Hematopoietic multipotent progenitor cell treated with erythropoietin and hydrocortisone succinate and interleukin-3 and kit ligand, for 6 days (in vitro differentiated cells): ENCODE measurements at places on chromosomes 6 and 20.
A peak's percentile ranks its signal among the peaks of the same experiment; 100 is the strongest.

GRCh38 chr20:40749985-40750506 is 61.0 kb upstream of the MAFB start:
- DNase-seq = no peak

DNA sequence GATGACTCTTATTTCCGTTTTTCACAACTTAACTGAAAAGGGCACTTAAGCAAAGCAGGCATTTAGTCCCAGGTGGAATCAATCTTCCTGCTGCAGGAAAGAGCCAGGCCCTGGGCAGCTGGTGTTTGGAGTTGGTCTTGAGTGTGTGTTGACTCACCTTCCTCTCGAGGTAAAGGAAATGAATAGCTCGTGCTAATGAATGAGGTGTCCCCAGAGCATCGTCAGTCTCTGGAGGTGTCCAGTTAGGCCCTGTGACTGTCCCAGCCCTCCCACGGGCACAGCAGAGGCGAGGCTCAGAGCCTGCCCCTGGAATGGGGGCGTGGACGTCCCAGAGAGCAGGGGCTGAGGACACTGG is 277.7 kb downstream of the NRN1 start:
- no peak for DNase-seq

DNA sequence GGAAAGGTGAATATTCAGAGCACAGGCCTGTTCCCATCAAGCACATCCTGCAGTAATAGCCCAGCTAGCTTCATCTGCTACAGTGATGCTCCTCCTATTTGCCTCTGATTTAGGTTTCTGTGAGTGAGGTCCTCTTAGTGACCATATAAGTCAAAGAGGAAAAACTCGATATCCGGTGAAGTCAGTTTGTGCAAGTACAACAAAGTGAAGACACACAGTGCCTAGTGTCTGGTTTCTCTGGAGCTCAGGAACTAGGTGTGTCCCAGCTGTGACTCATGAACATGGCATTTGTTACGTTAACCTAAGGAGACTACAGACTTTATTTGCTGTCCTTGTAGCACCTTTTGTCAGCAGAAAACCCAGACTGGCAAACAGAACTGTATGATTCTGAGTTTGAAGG is 33.9 kb downstream of the EDN1 start:
- no peak for DNase-seq

- peak; percentile 91 for DNase-seq
Measured at GRCh38 chr6:141483598-141484061, 649.1 kb upstream of the GJE1 start.

DNA sequence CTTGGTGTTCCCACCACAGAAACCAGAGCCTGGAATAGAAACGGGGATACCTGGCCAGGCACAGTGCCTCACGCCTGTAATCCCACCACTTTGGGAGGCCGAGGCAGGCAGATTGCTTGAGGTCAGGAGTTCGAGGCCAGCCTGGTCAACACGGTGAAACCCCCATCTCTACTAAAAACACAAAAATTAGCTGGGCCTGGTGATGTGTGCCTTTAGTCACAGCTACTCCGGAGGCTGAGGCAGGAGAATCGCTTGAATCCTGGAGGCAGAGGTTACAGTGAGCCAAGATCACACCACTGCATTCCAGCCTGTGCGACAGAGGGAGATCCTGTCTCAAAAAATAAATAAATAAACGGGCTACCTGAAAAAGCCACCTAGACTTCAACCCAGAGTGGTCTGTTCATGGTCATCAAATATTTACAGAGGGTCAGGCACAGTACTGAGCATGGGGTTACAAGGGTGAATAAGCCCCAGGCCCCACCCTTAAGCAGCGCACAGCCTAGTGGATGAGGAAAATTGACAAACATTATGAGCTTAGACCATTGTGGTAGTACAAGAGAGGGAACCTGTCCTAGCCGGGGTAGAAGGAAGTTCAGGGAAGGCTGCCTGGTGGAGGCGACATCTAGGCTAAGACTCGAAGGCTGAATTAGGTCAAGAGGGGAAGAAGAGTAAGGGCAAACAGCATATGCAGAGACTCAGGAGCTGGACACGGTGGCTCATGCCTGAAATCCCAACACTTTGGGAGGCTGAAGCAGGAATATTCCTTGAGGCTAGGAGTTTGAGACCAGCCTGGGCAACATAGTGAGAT is 7.2 kb upstream of the PCIF1 start:
- DNase-seq = no peak

DNA sequence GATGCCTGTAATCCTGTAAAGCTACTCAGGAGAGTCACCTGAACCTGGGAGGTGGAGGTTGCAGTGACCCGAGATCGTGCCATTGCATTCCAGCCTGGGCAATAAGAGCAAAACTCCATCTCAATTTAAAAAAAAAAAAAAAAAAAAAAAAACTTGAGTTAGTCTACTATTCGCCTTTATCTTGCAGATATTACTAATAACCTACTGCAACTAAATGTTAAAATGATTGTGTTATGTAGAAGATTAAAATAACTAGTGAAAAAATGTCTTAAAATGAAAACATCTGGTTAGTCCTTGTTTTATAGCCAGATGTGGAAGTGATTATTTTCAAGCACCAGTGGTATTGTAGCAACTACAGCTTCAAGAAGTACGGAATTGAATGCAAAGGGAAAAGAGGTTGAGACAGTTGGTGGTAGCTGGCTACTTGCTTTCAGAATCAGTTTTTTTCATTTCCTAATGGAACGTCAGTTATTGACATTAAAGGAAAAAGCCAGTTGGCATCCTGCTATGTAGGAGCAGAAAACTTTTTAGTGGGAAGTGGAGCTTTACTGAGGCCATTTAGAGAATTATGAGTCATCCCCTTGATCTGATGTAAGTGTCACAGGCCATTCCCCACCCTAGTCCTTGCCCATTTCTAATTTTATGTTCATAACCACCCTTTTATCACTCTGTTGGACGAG is 43.8 kb upstream of the DYNLRB1 start:
- peak; percentile 60 for DNase-seq

GRCh38 chr6:11011787-11012234 is 32.3 kb downstream of the ELOVL2 start:
- DNase-seq = peak; percentile 9

DNA sequence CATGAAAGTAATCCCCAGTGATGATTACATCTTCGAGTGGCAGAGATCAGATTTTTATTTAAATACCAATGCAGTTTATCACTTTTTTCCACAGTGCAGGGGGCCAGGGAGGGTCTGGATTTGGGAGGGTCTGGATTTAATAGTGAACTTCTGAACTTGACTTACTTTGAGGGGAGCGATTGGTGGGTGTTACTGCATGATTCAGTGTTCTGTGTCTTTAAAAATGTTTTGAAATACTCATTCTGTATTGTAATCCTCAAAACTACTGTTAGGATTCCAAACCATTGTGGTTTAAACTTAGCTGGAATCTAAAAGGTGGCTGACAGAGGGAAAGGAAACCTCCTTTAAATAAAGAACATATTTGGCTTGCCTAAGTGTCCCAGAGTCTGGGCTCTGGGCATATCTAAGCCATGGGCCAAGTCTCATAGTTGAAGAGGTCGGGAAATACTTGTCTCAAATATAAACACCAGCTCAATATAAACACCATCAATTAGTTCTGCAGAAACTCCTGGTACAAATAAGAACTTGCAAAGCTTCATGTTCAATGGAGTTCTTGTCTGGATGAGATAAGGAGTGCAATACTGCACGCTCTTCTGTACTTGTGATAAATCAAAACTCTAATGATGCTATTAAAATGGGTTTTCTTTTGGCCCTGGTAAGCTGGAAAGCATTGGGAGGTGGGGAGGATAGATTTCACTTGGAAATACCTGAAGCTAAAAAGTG is 14.4 kb downstream of the JARID2 start:
- no peak for DNase-seq

DNA sequence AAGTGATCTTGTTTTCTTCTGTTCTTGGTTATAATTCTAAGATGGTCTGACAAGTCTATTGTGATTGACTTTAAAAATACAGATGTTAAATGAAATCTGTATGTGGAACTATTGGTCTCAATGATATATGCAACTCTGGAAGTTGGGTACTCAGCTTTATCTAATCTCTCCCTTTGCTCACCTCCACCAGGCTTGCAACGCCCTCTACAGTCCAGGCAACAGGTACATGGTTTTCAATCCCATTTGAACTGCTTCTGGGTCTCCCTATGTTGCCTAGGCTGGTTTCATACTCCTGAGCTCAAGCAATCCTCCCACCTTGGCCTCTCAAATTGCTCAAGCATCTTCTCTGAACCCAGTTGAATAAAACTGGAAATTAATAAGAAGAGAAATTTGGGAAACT is 25.6 kb upstream of the HLA-DQB1 start:
- peak; percentile 54 for DNase-seq

- no peak for DNase-seq
Measured at GRCh38 chr6:129641344-129641743, 68.6 kb downstream of the ARHGAP18 start.

- no peak for DNase-seq
Measured at GRCh38 chr20:9523636-9524035, 9.2 kb downstream of the LAMP5 start.

DNA sequence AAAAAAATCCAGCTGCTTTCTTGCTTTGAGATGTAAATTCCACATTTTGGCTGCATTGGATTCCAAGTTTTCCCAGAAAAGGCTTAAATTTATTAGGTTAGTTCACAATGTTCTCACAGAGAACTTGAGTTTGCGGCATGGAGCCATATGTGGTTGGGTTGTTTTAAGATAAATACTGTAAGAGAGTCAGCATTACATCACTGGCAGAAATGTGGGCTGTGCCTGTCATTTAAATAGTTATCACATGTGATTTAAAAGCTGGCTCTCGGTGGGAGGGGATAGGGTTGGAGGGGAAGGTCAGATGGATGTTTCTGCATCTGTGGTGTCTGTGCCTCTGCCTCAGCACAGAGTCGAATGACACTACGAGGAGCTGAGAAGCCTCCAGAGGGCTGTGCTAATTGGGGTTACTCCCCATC is 73.8 kb upstream of the SCP2D1 start:
- DNase-seq = no peak

DNA sequence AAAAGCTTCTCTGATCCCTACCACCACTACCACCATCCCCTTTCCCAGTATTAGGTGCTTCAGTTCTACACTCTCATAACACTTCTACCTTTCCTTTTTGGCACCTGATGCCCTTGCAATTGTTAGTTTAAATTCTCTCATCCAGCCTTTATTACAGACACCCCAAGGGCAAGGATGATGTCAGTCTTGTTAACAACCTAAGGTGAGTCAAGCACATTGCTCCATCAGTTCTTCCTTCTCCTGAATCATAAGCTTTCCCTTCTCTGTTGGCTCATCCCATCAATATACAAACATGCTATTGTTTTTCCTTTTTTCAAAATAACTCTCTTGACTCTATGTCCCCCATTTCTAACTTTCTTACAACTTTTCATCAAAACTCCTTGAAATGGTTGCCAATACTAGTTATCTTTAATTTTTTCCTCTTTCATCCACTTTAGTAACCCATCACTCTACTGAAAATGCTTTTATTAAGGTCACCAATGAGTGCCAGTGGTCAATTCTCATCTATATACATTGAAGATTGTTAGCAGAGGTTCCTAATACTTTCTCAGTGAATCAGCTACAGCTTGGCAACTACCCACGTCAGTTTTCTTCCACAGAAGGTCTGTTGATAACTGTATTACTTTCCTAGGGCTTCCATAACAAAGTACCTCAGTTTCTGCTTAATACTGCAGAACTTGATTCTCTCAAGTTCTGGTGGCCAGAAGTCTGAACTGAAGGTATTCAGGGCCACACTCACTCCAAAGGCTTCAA is 97.1 kb upstream of the FLRT3 start:
- no peak for DNase-seq

GRCh38 chr6:156857573-156857972 is 80.4 kb downstream of the ARID1B start:
- DNase-seq = no peak

GRCh38 chr6:56914798-56915658 is 39.9 kb upstream of the BEND6 start:
- DNase-seq = peak; percentile 68

DNA sequence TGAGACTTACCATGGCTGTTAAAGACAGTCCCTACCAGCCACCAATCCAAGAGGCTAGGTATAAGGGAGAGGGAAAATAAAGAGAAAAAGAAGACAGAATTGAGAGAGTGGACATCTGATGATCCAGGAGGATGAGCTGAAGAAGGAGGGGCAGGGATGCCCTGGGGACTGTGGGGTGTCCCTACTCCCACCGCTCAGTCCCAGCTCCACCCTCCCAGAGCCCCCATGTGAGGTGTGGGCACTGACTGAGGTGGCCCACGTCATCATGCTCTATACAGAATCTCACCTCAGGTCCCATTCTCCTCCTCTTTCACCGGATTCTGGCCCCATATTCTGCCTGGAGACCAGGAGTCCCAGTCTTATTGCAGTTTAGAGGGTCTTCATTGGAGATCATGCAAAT is 135.7 kb downstream of the KLHL32 start:
- DNase-seq = no peak

DNA sequence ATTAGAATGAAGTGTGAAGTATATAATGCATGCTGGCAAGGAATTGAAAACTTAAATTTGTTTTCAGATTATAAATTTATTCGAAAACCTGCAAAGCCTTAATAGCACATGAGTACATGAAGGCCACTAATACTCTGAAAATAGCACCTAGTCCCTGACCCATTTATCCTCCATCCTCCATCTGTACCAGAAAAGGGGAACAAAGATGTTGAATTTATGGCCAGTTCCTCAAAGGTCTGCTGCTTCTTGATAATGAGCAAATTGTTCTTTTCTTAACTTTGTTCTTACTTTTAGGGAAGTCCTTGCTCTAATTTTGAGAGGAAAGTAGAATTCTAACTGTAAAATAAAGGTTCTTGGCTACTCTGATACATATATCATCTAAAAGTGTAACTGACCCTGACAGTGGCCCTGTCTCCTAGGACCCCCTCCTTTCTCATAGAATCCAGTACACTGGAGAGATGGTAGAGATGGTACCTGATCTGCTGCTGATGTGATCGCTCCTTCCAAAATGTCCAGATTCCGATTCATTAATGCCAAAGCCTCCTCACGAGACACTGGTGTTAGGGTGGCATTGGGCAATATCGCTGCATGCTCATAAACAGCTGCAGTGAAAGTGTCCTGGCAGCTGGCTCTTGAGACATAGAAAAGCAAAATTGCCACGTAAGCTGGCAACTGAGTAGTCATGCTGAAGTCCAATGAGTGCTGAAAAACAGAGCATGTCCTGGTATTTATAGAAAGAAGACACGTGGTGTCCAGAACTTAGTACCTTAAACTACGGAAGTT is at the start of gene VNN1:
Gene VNN1, minus strand, starts transcription at position 704 of the 783 bp plus-strand sequence. Its CDS starts 20 bp downstream, at position 684.
- DNase-seq = peak; percentile 69

DNA sequence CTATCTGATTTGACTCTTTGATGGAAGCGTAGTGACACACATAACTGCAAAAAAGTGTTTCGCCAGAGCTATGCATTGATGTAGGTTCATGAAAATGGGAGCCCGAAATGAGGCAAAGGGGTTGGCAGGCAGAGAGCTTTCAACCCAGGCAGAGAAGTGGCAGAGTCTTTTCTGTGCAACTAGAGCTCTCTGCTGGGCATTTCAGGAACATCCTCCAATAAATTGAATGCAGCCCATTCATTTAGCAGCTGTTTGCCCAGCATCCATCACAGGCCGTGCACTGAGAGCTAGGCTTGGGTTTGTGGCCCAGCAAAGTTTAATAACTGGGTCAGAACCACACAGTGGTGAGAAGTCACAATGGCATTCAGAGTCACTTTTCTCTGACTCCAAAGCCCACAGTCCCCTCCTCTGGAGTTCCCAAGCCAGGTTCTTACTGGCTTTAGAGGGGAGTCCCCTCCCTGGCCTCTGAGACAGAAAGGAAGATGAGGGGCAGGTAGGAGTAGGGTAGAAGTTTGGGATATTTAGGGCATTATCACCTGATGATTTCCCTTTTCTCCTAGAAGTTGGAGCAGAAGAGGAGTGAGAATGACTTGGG is 31.8 kb upstream of the ELMO2 start:
- DNase-seq = peak; percentile 60
